Left renal cortex interstitium (tissue), 4 donors: ENCODE measurements at places on chromosomes 2 and 18.

DNA sequence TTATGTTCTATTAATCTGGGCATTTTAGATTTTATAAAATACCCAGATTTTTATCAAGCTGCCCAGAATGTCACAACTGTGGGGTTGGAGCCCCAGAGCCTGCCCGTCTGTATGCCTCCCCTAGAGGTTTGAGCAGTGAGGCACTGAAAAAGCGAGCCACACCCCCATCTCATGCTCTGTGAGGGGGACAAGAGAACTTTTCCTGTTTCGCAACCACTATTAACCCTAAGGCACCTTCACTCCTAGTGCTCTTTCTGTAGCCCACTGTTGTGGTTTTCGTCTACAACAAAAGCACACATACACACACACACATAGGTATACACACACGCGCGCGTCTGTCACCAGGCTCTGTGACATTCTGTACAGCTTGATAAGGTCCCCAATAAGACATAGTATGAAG, 38.0 kb downstream of the DCDC2C start:
- DNase-seq = no peak

- DNase-seq = peak; percentile 94
These were observed at the start of gene VSNL1 for GRCh38 chr2:17540093-17540812. Gene VSNL1 (plus strand): TSS chr2:17540696. CDS start chr2:17592075, 51,379 bp downstream.

- no peak for DNase-seq
These were observed 140.8 kb downstream of the PXDN start for GRCh38 chr2:1603521-1603920.

DNA sequence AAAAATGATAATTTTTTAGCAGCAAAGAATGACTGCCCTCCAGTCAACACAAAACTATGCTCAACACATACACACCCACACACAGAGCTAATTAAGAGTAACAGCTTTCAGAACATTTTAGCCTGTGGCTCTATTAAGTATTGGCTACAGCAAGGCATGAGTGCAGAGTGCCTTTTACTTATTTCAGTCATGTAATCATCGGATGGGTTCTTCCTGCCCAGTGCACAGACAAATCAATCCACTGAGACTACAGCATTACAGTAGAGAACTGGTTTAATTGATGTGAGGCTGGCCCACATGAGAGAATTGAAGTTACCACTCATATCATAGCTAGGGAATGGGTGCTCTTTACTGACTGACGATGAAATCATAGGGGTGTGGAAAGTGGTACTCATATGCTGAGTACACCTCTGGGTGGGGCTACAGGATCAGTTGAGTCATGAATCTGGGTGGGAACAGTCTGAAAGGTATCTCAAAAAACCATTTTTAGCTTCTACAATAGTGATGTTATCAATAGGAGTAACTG, 241.0 kb downstream of the FSIP2 start:
- no peak for DNase-seq

DNA sequence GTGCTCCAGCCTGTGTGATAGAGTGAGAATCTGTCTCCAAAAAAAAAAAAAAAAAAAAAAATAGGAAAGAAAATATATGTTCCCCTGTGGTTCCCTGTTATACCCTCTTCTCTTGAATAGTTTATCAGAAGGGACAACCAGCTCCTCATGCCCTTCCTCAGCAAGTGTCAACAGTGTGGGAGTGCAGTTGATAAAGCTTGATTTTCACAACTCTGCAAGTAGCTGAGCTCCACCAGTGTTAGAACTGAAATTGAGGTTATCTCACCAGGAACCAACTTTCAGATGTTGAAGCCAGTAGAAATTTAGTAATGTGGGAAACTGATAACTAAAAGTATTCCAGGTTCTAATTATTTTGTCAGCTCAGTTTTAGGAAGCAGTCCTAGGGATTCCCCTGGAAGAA, 25.1 kb downstream of the NEDD4L start:
- DNase-seq = no peak

DNA sequence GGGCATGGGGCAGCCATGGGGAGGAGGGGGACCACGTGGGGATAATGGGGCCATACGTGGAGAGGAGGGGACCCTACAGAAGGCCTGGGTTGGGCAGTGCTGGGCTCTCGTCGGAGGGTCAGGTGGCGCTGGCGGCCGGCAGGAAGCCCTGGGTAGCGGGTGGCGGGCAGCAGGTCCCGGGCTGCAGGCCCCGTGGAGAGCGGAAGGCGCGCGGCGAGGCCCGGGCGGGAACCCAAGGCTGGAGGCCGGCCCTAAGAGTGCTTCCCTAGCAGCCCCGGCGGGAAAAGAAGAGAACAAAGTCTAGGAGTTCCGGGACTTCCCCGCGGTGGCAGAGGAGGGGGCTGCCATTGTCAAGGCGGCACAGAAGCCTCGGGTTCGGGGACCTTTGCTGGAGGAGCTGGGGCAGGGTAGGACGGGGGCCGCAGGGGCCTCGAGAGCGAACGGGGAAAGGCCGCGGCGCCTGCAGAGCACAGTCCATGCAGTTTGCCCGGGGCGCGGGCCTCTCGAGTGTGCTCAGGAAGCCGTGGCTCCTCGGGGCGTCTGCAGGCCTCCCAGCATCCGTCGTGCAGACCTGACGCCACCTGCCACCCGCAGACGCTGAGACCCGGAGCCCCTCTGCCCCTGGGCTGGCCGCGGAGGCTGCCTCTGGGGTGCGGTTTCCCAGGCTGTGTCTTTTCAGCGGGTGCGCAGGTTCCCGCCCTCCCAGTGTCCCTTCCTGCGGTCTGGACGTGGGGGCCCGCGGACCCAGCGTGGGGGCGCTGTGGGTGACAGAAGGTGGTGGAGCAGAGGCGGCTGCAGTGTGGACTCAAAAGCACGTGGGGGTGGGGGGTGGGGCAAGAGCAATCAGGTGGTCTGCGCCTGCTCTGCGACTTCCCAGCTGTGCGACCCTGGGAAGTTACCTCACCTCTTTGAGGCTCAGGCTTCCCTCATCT, 19.4 kb upstream of the NCL start:
- no peak for DNase-seq

- no peak for DNase-seq
These were observed 37.3 kb downstream of the RNU4ATAC start for GRCh38 chr2:121567957-121568409.

DNA sequence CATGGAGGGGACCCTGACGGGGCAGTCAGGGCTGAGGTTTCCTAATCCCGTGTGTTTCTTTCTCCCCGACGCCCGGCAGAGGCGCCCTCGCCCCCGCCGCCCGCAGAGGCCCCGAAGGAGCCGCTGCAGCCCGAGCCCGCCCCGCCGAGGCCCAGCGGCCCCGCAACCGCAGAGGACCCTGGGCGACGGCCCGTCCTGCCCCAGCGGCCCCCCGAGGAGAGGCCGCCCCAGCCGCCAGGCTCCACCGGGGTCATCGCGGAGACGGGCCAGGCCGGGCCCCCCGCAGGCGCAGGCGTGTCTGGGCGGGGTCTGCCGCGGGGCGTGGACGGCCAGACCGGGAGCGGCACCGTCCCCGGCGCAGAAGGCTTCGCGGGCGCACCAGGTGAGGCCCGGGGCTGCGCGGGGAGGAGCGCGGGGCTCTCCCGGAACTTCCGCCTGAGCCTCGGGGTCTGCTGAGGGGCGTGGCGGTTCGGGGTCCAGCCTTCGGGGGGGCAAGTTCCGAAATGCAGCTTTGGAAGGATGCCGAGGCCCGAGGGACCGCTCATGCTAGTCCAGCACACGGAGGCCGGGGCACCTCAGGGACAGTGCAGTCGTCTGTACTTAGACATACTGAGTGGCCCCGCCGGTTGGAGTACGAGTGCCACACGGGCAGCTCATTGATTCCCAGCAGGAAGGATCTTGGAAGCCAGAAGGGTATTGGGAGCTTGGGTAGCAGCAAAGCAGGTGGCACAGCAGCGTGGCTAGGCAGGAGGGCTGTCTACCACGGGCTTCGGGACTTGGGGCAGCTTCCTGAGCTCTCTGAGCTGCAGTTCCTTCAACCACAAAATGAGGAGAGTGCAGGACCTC, 60.1 kb downstream of the EMILIN2 start:
- DNase-seq = no peak

DNA sequence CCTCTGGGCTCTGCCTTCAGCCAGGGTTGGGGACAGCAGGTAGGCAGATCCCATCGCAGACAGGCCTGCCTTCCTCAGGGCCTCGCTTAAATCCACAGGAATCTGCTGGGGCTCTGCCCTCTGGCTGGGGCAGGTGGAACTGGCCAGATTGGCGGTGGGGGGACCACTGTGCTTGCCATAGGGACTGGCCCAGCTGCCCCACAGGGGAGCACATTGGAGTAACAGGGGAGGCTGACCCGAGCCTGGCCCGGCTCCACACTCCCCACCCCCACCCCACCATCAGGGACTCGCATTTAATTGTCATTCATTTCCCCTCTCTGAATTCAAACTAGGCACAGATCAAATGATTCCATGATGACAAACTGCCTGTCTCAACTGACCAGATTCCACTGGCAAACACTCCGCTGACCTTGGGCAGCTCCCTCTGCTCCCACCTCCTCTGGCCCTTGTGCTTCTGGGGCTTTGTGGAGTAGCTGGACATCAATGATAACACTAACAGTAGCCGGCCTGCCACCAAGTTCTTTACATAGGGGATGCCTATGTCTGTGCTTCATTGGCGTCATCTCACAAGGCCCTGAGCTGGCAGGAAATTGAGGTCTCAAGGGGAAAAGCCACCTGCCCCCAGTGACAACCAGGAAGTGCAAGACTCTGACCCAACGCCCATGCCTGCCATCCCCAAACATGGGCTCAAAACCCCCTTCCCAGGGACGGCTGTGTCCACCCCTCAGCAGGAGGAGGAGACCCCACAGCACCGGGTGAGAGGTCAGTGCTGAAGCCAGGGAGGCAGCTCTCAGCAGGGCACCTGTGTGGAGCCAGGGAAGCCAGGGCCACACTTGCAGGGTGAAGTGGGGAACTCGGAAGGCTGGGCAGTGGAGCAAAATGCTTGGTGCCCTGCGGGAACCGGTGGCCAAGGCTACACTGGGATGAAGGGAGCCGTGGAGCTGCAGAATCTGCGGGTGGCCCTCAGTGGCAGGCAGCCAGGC, 2.1 kb upstream of the B3GNT7 start:
- DNase-seq = no peak

DNA sequence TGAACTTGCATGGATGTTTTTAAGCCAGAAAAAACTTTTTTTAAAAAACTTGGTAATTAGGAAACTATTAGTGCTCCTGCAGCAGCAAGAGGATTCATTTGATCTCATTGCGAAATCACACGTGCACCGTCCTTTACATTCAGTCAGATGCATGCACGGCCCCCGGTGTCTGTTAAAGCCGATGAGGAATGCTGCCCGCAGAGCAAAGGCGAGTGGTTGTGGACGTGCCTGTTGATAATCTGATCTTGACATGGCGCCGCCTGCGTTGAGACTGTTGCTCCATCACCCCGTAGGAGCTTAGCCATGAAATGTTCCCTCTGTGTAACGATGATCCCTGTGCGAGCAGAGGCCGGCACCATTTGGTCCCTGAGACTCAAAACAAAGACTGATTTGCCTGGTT, 300.0 kb downstream of the GBX2 start:
- DNase-seq = no peak

DNA sequence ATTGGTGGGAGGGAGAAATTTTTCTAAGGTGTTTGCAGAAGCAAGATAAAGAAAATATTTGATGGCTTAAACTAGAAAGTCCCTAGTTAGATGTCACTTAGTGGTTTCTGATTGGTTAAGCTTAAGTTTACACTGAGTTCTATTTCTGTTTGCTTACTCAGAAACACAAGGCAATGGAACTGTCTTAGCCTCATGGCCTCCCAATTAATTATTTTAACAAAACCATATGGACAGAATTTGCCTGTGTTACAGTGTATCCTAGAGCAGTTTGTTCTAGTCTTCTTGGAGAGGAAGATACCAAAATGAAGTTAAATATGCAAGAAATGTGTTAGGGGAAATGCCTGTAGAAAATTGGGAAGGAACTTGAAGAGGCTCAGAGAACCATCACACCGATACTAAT, 4.6 kb upstream of the IMPACT start:
- no peak for DNase-seq

DNA sequence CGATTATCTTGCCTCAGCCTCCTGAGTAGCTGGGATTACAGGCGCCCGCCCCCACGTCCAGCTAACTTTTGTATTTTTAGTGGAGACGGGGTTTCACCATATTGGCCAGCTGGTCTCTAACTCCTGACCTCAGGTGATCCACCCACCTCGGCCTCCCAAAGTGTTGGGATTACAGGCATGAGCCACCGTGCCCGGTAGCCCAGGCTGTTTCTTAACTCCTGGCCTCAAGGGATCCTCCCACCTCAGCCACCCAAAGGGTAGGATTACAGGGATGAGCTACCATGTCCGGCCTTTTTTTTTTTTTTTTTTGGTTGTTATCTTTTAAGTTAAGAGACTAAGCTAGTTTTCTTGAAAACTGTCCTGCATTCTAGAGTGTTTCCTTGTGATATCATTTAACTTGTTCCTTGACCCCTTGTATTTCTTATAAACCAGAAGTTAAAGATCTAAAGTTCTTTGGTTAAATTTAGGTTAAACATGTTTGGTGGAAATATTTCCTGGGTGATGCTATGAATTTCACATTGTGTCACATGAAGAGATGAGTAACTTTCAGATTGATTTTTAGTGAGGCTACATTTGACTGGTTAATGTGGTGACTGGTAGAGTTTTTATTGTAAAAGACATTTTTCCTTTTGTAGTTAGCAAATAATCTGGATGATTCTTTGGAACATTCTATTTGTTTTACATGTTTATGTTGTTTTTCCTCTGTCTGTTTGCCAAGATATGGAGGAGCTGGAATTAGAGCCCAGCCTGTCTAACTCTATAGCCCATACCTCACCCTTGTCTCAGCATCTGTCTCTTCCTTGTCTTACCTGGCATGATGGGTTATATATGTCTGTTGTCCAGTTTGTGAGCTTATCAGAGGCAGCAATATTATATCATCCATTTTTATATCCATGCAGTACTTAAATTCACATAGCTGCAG, 5.2 kb downstream of the NCAPH start:
- DNase-seq = no peak

- DNase-seq = no peak
These were observed 104.5 kb downstream of the TTC32 start for GRCh38 chr2:19797243-19797810.
